HL-60 (cell line): ENCODE measurements at places on chromosomes 6 and 20.

DNA sequence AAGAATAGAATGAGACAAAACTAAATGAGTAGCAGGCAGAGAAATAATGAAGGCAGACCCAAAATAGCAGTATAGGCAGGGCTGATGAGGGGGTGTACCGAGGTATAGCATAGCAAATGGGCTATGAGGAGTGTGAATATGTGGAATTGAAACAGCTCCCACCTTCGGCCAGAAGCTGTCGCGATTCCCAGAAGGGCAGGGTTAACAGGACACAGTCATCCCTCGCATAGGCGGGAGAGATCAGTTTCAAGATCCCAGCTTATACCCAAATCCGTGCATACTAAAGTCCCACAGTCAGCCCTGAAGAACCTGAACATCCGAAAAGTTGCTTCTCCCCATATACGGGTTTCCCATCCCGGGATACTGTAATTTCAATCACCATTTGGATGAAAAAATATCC lies 82.7 kb downstream of the PTPRK start:
- no peak for DNase-seq

GRCh38 chr6:155646443-155646842 lies 190.8 kb upstream of the NOX3 start:
- no peak for DNase-seq

DNA sequence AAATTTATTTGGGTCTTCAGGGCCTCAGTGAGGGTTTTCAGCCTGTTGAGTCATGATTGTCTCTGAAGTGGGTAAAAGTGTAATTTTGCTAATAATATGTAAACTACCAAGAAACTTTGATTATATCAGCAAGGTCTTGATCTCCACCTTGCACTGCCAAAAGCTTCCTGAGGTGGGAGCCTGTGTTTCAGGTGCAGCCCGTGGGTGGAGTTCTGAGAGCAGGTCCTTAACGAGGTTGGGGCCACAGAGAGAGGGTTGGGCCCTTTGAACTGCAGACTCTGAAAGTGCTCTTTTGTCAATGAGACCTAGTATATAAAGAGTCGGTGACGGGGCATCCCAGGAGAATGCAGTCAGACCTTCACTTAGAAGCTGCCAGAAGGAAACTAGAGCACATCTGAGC lies 129.7 kb upstream of the MAP3K4 start:
- DNase-seq = no peak

DNA sequence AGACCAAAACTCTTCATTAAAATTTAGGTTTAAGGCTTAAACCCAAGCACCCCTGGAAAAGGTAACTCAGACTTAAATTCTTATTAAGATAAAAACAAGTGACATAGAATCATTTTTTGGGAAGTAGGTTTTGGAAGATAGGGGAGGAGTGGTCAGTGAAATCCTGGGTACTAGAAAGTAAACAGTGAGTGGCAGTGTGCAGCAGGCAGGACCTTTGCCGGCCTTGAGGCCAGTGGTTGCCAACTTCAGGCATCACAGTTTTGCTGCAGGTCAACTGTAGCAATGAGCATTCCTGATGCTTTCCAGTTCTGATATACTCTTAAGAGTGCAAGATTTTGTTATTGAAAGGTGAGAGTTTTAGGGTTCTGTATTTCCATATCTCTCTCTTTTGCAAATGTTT lies 69.3 kb upstream of the SUPT3H start:
- no peak for DNase-seq
